Smooth muscle cell of the coronary artery (primary cell): ENCODE measurements at places on chromosomes 3 and 15. TPM values are rescaled to one million over a fixed set of nuclear protein-coding genes. Genes with fewer than 3 reads are reported as not detected.

RBMS3 gene
- total RNA-seq: 44.9 and 77.3 TPM in 2 replicates

FGD5 gene
- 1.3 and 3.8 TPM in 2 replicates for total RNA-seq

TRANK1 gene
- total RNA-seq: 13.0 and 24.7 TPM in 2 replicates

FBN1 gene
- 1,221 and 1,470 TPM in 2 replicates for total RNA-seq

CPN2 gene
- total RNA-seq: not detected in 2 replicates

CPOX gene
- 14.7 and 18.7 TPM in 2 replicates for total RNA-seq

PRSS50 gene
- total RNA-seq: not detected in 2 replicates
